CD4-positive, alpha-beta T cell treated with Interleukin-4 for 1 hour (primary cell): ENCODE measurements at places on chromosomes 5 and 9.

GRCh38 chr5:132981288-132981687, 17.9 kb upstream of the AFF4 start:
- DNase-seq = no peak

DNA sequence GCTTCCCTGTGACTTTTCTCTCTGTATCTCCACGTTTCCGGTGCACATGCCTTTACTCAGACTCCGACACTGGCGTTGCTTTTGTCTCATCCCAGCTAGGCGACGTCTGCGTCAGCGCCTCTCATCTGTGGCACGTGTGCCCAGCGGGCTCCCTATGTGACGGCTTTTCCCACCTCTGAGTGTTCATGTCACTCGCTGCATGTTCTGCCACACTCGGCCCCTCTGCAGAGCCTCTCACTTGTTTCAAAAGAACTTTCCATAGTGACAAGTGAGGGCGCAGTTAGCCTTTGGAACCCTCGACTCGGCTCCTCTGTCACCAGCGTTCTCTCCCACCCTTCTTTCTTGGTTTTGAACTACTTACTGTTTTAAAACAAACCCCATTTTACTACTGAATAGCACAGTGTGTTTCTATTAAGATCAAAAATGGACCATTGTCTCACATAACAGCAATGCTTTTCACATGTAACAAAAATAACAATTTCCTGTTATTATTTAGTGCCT, 113.4 kb upstream of the CACNA1B start:
- no peak for DNase-seq

GRCh38 chr5:135843571-135844337, 9.3 kb downstream of the SLC25A48 start:
- no peak for DNase-seq

GRCh38 chr9:115225459-115226116, 107.6 kb upstream of the TNC start:
- no peak for DNase-seq

GRCh38 chr5:1495525-1495897, 28.2 kb downstream of the LPCAT1 start:
- DNase-seq = no peak

GRCh38 chr5:98349251-98349989, 424.0 kb upstream of the RGMB start:
- DNase-seq = no peak

DNA sequence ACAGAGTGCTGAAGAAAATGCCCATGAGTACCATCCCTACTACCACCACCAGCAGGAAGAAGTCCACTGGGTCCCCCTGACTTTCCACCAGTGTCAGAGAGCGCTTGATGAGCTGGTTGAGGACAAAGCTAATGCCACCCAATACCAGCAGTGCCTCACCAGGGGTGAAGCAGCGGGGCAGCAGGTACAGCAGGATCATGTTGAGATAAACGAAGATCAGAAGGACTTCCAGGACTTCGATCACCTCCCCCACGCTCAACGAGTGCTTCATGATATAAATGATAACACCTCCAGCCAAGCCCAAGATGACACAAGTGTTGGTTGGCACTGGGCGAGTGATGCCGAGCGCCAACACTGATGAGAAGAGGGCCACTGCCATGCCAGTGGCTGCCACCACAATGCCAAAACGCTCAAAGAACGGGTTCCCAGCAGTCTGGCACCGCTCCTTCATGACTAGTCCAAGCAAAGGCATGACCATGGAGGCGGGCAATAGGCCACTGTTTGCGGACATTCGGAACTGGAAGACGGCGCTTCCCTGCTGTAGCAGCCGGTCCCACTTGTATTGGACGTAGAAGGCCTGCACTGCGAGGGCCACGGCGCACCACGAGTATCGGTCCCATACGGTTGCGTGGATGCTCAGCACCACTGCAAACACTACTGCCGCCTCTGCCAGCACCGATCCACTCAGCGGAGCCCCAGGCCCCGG, 679 bp downstream of the DOLK start:
- no peak for DNase-seq
